ENCODE measurements at places on chromosomes 3 and 15. TPM values are rescaled to one million over a fixed set of nuclear protein-coding genes. Genes with fewer than 3 reads are reported as not detected.

Gene FRMD4B
- total RNA-seq, result 7.7 TPM

Gene MEGF11
- not detected for total RNA-seq

Gene BTLA
- total RNA-seq, result 26.0 TPM

Gene CCR1
- total RNA-seq, result 41.4 TPM

Gene SYNPR
- not detected for total RNA-seq

Gene KNL1
- total RNA-seq, result 61.4 TPM

Gene PP2D1
- total RNA-seq, result not detected

- no peak overlapping the region for H3K27ac ChIP-seq
- H3K27me3 ChIP-seq, result no peaks in the 10 kb centered on the region
- peaks cover 26% of the 10 kb centered on the region for H3K36me3 ChIP-seq
- no peak for DNase-seq
- H3K4me1 ChIP-seq, result peaks cover 3% of the 10 kb centered on the region
- no peak overlapping the region for H3K4me3 ChIP-seq
These were observed 50.6 kb downstream of the SLC6A6 start for GRCh38 chr3:14452740-14453710.

- no peak overlapping the region for H3K27ac ChIP-seq
- H3K27me3 ChIP-seq, result no peaks in the 10 kb centered on the region
- H3K36me3 ChIP-seq, result peaks cover 15% of the 10 kb centered on the region
- no peak for DNase-seq
These were observed 32.6 kb downstream of the APBA2 start for GRCh38 chr15:28918141-28918983.

- H3K27me3 ChIP-seq, result no peaks in the 10 kb centered on the region
- no peak overlapping the region for H3K27ac ChIP-seq
- no peaks in the 10 kb centered on the region for H3K36me3 ChIP-seq
- no peaks in the 10 kb centered on the region for H3K4me1 ChIP-seq
- H3K4me3 ChIP-seq, result no peak overlapping the region
These were observed 83.3 kb downstream of the SEC22A start for GRCh38 chr3:123285066-123285465.

DNA sequence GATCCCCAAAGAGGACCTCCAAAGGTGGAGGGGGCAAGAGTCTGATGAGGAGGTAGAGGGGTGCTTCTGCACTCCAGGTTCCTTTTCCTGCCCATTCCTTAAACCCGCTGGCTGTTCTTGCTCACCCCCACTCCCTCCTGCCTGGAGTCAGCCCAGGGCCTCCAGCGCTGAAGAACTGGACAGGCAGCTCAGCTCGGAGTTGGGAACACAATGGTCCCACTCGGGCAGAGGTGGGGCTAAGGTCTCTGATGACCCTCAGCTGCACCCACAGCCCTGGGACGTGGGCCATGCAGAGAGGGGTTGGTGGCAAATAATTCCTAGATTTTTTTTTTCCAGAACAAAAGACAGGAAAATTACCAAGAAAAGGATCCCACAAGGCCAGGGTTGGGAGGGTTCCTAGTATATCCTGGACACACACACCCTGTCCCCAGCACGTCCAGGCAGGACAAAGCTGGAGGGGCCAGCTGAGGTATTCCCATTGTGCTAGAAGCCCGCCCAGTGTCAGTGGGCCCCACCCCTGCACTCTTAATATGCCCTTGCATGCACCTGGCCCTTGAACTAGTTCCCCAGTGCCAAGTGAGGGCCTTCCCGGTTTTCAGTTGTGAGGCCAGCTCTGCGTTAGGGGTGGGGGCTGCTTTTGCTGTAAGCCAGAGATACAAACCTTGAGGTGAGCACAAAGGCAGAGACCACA is 22.1 kb upstream of the IP6K2 start:
- H3K27ac ChIP-seq, result no peak overlapping the region
- no peak overlapping the region for H3K4me3 ChIP-seq
- no peaks in the 10 kb centered on the region for H3K36me3 ChIP-seq

DNA sequence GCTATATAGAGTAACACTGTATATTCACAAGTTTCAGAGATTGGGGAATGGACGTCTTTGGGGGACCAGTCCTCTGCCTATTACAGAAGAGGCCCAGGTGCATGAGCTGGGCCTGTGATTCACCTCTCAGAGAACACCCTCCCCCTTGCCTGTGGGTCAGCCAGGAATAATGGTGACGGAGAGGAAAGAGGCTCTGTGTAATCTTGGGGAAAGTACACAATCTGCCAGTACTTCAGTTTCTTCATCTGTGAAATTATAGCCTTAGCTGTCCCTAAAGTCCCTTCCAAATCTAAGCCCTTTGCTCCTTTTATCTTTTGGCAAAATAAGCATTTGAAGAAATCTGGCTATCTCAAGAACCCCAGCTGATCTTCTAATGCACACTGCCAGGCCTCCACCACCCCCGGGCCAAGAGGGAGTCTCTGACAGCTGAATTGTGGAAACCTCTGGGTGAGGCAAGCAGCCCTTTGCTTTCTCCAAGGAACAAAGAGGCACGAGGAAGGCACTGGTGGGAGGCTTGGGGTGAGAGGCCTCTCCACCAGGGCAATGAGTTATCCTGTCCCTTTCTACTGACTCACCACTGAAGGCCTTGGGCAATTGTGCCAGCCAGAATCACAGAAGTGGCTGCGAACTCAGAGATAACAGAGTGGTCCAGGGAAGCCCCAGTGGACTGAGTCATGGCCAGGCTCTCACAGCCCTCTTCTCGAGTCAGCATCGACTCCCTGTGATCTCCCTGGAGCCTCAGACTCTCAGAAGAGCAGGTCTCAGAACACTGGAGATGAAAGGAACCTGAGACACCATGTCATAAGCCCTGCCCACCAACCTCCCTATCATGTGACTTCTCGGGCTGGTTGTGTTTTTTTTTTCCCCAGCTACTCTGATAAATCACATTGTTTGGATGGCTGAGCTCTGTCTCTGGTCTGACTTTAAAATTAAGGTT is 31.8 kb downstream of the CCNL1 start:
- DNase-seq, result peak; percentile 66
- H3K4me1 ChIP-seq, result peaks cover 63% of the 10 kb centered on the region
- peak overlapping the region; percentile 92 for H3K27ac ChIP-seq
- peak overlapping the region; percentile 24 for H3K4me3 ChIP-seq

GRCh38 chr3:19947549-19948225 is 790 bp downstream of the RAB5A start:
- peak overlapping the region; percentile 98 for H3K4me3 ChIP-seq
- peak; percentile 61 for DNase-seq
- peaks cover 43% of the 10 kb centered on the region for H3K36me3 ChIP-seq
- peak overlapping the region; percentile 98 for H3K27ac ChIP-seq

- no peaks in the 10 kb centered on the region for H3K4me1 ChIP-seq
- H3K27ac ChIP-seq, result no peak overlapping the region
- no peaks in the 10 kb centered on the region for H3K27me3 ChIP-seq
- no peak for DNase-seq
- no peaks in the 10 kb centered on the region for H3K36me3 ChIP-seq
- H3K4me3 ChIP-seq, result no peak overlapping the region
These were observed 41.1 kb downstream of the VGLL3 start for GRCh38 chr3:86949850-86950249.

DNA sequence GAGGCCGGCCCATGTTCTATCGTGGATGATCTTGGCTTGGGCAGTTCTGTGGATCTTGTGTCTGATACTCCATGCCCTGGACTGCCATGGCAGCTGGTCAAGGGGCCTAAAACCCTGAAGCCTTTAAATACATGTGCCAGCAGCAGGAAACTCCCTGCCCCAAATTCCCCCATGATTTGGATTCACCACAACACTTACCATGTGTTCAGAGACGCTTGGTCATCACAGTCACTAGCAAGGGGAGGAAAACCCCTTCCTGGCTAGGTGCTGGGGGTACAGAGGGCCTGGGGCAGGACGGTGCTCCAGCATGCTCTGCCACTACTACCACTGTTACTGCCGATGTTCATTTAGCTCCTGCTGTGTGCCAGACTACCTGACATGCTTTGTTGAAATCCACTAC is 94.4 kb downstream of the DNAJB8 start:
- DNase-seq, result no peak
- H3K27ac ChIP-seq, result no peak overlapping the region
- no peak overlapping the region for H3K4me3 ChIP-seq
- peaks cover 3% of the 10 kb centered on the region for H3K4me1 ChIP-seq
- H3K27me3 ChIP-seq, result no peaks in the 10 kb centered on the region

DNA sequence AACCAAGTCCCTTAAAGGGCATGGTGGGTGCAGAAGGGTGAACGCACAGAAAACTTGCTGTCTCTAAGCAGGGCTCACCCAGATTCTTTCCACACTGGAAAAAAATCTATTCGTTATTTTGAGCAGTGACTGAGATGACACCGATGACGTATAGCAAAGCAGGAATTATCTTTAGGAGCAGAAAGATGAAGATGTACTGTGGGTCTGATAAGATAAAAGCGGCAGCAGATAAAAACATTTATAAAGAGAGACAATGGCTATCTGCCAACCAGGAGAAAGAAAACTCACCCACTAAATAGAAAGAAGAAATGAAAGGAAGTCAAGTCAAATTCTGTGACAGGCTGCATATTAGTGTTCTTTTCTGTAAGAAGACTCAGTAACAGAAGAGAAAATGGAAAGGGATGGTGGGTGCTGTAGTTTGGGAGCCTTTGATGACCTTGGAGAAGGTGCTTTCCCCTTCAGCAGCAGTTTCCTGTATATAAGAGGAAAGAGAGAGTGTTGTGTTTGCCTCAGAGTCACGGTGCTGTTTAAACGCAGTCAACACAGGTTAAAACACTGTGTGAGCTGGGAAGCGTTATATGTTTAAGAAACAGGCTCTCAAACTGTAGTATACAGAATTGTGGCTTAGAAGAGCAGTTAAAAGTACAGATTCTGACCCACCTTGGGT is 111.6 kb downstream of the AQP9 start:
- H3K27ac ChIP-seq, result peak overlapping the region; percentile 58
- DNase-seq, result no peak
- H3K27me3 ChIP-seq, result peaks cover 8% of the 10 kb centered on the region

DNA sequence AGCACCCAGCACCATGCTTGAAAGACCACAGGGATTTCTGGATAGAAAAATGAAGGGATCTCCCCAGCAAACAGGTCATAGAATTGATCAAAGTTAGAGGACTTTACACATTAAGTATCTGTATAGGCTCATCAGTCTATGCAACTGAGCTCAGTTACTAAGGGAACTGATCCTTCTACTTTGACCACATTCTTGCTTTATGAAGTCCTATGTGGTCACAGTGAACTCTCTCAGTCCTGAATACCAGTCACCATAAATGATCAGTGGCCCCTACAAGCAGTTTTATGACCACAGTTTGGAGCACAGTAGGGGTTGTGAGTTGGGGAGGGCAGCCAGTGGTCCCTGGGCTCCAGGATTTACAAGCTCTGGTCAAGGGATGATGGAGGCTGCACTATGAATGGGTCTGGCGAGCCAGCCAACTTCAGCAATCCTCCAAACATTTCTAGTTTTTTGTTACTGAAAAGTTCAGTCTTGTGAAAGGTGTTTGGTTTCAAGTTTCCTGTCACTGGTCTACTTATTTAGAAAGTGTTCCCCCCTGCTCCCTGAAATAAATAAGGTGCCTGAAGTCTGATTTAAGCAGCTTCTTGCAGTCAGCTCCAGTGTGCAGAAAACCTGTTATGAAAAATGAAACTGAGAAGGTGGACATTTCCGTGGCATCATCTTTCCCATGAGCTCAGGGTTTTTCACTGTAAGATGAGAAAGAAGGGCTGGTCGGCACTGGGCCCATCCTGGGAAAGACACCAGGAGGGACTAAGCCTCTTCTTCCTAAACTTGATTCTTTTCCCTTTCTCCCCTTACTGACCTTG is 75.5 kb downstream of the DAPK2 start:
- peak; percentile 44 for DNase-seq
- H3K27me3 ChIP-seq, result no peaks in the 10 kb centered on the region
- peaks cover 44% of the 10 kb centered on the region for H3K4me1 ChIP-seq
- peak overlapping the region; percentile 68 for H3K4me3 ChIP-seq

GRCh38 chr15:83462953-83463433 is 15.9 kb downstream of the SH3GL3 start:
- DNase-seq, result no peak

GRCh38 chr15:80401456-80401855 is 2.7 kb upstream of the ARNT2 start:
- H3K27ac ChIP-seq, result no peak overlapping the region
- H3K27me3 ChIP-seq, result peaks cover 47% of the 10 kb centered on the region
- peaks cover 4% of the 10 kb centered on the region for H3K4me1 ChIP-seq
- no peaks in the 10 kb centered on the region for H3K36me3 ChIP-seq
- H3K4me3 ChIP-seq, result no peak overlapping the region

- no peaks in the 10 kb centered on the region for H3K27me3 ChIP-seq
- peaks cover 51% of the 10 kb centered on the region for H3K4me1 ChIP-seq
- H3K27ac ChIP-seq, result no peak overlapping the region
- no peak for DNase-seq
- H3K36me3 ChIP-seq, result no peaks in the 10 kb centered on the region
- H3K4me3 ChIP-seq, result no peak overlapping the region
These were observed 4.6 kb upstream of the P2RY14 start for GRCh38 chr3:151282921-151283320.

DNA sequence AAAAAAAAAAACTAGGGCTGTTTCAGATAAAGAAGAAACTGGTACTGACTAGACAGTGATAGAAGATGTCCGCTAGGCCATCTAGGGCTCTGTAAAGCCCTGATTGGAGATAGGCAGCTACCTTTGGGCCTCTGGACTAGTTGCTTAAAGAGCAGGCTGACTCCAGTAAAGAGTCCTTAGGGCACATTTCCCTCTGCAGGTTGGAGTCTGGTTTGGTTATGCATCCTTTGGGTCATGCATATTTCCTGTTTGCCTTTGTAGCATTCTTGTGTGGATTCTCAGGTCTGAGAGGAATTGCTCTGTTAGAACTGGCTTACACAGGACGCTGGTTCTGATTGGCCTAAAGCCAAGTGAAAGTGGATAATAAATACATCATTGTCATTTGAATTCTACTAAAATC is 165.5 kb upstream of the LRRN1 start:
- DNase-seq, result no peak
- H3K4me3 ChIP-seq, result no peak overlapping the region
- no peak overlapping the region for H3K27ac ChIP-seq
- no peaks in the 10 kb centered on the region for H3K36me3 ChIP-seq

DNA sequence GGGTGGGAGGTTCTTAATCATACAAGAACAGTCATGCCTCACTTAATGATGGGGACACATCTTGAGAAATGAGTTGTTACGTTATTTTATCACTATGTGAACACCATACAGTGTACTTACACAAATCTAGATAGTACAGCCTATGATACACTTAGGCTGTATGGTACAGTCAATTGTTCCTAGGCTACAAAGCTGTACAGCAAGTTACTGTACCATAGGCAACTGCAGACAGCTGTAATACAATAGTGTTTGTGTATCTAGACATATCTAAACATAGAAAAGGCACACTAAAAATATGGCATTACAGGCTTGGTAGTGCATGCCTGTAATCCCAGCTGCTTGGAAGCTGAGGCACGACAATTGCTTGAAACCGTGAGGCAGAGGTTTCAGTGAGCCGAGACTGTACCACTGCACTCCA is 55.7 kb upstream of the PLXND1 start:
- peaks cover 13% of the 10 kb centered on the region for H3K4me1 ChIP-seq
- DNase-seq, result no peak
- H3K27me3 ChIP-seq, result no peaks in the 10 kb centered on the region
- H3K4me3 ChIP-seq, result no peak overlapping the region
- H3K36me3 ChIP-seq, result no peaks in the 10 kb centered on the region
- no peak overlapping the region for H3K27ac ChIP-seq

DNA sequence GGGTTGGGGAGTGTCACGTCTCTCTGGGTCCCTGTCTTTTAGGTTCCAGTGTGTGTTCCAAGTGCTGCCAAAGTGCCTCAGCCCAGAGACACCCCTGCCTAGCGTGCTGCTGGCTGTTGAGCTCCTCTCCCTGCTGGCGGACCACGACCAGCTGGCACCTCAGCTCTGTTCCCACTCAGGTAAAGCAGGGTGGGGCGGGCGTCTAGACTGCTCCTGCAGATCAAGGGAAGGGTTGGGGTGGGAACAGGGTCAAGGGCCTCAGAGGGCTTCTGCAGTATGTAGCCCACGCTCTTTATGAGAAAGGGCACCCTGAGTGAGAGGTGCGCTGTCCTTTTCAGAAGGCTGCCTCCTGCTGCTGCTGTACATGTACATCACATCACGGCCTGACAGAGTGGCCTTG is 17.2 kb downstream of the ATRIP start:
- H3K36me3 ChIP-seq, result peaks cover 61% of the 10 kb centered on the region
- H3K27me3 ChIP-seq, result no peaks in the 10 kb centered on the region
- H3K4me1 ChIP-seq, result peaks cover 46% of the 10 kb centered on the region
- H3K27ac ChIP-seq, result peak overlapping the region; percentile 58

Measured in activated CD8-positive, alpha-beta T cell treated with anti-CD3 and anti-CD28 coated beads, Interleukin-2, amount 10 ng/mL, durations not matched to agents 7 days and 5 days (primary cell).